ENCODE measurements at places on chromosomes 11 and 22. TPM values are rescaled to one million over a fixed set of nuclear protein-coding genes. Genes with fewer than 3 reads are reported as not detected.

MRPL11 gene
- 29.2 TPM for total RNA-seq

ZC3H12C gene
- 17.1 TPM for total RNA-seq

DNA sequence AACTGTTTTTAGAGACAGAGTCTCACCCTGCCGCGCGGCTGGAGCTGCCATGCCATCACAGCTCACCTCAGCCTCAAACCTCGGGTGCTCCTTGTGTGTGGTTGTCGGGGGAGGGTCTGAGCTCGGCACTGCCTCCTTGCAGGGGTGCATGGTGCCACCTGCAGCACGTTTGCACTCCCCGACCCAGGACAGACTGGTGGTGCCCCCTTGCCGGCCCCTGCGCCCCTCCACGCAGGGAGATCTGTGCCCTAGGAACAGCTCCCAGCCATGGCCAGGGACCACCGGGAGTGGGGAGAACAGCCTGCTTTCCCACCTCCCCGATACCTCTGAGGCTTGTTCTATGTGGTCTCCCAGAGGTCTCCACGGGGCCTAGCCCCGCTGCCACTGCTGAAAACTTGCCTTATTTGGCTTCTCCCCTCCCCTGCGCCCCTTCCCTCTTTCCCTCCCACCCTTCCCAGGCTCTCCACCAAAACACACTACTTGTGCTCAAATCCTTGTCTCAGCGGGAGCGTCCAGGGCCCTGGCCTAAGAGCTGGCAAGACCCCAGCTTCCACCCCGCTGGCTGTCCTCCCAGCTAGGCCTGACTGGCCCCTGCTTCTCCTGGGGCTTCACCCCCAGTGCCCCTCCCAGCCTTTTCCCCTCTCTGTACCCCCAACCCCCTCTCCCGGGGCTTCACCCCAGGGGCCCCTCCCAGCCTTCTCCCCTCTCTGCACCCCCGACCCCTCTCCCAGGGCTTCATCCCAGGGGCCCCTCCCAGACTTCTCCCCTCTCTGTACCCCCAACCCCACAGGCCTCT lies 13.4 kb upstream of the TPCN2 start:
- no peak for DNase-seq

DNA sequence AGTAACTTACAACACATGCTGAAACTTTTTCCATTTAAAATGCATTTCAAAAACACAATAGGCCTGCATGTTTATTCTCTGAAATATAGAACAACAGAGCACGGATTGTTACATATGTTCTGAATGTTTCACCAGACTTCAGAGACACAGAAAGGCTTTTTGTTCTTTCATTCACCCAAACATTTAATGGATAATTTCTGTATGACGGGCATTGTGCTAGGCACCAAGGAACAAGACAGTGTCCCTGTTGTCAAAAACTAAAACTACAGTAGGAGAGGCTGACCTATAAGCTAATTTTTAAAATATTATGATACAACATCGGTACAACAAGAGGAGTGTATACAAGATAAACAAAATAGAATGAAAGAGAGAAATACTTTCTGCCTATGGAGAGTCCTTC lies 81.9 kb upstream of the TEAD1 start:
- no peak for DNase-seq

DNA sequence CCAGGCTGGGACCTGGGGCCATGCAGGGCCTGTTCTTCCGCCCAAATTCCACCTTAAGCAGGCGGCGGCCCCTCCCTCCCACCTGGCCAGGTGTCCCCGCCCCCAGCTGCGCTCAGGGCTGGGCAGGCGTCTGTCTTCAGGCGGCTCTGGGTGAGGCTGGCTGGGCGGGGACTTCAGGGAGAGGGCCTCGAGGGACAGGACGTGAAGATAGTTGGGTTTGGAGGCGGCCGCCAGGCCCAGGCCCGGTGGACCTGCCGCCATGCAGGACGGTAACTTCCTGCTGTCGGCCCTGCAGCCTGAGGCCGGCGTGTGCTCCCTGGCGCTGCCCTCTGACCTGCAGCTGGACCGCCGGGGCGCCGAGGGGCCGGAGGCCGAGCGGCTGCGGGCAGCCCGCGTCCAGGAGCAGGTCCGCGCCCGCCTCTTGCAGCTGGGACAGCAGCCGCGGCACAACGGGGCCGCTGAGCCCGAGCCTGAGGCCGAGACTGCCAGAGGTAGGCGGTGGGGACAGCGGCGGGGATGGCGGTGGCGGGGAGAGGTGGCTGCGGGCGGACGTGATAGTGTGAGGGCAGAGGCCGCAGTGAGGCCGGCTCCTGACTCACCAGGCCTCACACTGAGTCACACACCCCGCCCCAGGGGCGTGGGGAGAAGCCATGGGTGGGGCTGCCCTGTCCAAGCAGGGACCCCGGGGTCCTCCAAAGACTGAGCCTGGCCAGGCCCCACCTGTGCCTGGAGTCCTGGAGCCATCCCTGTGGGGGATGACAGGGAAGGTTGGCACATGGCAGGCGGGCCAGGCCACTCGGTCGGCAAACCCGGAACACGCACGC lies at the start of gene PKP3:
PKP3 (plus strand) TSS at position 176 of the 824 bp plus-strand sequence; CDS start at position 260, 84 bp downstream.
- DNase-seq = no peak

DNA sequence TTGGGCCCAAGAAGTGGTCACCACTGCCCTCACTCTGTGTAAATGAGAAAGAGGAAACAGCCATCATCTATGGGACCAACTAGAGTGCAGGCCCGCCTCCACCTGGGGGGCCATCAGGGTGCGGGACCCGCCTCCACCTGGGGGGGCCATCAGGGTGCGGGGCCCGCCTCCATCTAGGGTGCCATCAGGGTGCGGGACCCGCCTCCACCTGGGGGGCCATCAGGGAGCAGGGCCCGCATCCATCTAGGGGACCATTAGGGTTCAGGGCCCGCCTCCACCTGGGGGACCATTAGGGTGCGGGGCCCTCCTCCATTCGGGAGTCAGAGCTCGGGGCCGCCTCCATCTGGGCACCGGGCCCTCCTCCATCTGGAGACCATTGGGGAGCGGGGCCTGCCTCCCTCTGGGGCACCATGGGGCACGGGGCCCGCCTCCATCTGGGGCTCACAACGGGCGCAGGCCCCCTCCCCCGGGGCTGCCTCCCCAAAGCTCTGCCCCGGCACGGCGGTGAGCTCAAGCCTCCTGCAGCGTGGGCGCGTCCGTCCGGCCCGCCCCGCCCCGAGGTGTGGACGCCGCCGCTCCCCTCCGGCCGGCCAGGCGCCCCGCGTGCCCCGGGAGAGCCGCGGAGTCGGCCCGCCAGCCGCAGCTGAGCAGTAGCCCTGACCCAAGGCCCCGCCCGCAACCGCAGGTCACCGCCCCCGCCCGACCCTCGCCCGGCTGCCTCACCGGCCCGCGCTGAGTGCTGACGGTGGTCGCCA lies 512 bp downstream of the TOLLIP start:
- DNase-seq = no peak

Data from omental fat pad (tissue), 4 donors.